ENCODE measurements at places on chromosomes 2 and 18. TPM values are rescaled to one million over a fixed set of nuclear protein-coding genes. Genes with fewer than 3 reads are reported as not detected.

The SGPP2 gene
- total RNA-seq, result not detected

GRCh38 chr2:86186431-86186830 is 8.8 kb downstream of the IMMT start:
- no peak for DNase-seq

DNA sequence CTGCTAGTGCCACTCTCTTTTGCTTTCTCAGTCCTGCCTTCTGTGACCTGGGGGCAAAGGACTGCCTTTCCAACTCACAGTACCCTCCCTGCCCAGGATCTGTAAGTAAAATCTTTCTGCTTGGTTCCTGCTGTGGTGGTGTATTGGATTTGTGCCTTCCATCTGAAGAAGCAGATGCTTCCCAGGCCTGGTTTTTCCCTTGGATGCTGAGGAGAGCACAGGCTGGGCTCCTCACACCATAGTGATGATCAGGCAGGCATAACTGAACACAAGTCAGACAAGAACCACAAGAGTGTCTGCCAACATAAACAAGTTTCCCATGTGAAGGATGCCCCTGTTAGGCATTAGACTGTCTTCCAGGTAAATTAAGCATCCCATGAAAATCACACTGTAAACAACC is 121.3 kb upstream of the NRXN1 start:
- DNase-seq, result no peak

DNA sequence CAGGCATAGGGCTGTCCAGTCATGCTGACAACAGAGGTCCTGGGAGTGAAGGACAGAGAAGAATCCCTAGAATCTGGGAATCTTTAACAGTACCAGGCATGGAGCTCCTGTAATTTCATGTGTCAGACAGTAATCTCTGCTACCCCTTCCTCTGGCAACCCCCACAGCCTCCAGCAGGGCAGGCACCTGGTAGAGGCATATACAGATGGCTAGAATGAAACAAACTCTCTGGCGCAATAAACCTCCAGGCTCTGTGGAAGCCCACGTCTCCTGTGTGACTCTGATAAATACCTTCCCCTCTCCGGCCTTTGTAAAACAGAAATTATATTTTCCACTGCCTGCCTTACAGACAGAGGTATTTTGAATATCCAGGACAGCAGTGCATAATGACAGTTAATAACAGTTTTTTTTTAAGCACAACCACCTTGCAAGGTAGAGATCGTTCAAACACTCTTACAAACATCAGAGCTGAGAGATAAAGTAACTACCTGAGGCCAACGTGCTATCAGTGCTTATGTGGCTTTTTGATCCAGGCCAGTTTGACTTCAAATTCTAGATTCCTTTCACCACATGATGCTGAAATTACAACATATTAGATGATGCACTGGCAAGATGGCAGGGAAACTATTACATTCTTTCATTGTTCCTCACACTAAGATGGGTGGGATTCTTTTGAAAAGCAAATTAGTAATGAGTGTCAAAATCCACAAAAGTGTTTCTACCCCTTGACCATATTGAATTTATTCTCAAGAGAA is 47.7 kb upstream of the TMEM247 start:
- DNase-seq, result no peak

DNA sequence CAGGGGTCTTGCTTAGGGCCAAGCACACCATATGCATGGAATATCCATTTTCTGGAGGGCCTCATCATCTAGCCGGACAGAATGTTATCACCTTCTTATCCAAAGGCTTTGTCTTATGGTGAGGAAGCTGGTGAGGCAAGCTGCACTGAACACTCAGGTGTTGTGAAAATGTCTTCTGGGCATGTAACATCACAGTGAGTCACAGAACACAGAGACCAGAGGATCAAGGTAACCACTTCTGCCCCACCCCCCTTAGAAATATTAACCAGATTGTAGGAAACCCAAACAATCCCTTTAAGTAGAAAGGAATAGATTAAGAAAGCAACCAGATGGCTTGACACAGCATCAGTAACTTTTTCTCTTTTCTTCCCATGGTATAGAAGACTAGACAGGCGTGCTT is 51.1 kb downstream of the MYO5B start:
- DNase-seq, result no peak

All from A172 (cell line).